ENCODE measurements at places on chromosomes 6 and 20. TPM values are rescaled to one million over a fixed set of nuclear protein-coding genes. Genes with fewer than 3 reads are reported as not detected.

Gene C2
- 0.15 TPM for total RNA-seq

Gene ARID1B
- 15.7 TPM for total RNA-seq

Gene NRN1
- total RNA-seq = 0.50 TPM

Gene PRL
- not detected for total RNA-seq

Gene RAB44
- total RNA-seq = 0.06 TPM

Gene PAX1
- total RNA-seq = not detected

Gene HRH3
- not detected for total RNA-seq

Gene LMBRD1
- total RNA-seq = 11.6 TPM

Gene ADGB
- not detected for total RNA-seq

Gene TPD52L1
- 43.8 TPM for total RNA-seq

Gene RSPH9
- total RNA-seq = 0.13 TPM

Gene C6orf141
- 20.9 TPM for total RNA-seq

Gene LY6G6D
- total RNA-seq = not detected

Gene C6orf163
- total RNA-seq = 0.36 TPM

Gene COL21A1
- 0.72 TPM for total RNA-seq

Gene DZANK1
- total RNA-seq = 2.8 TPM

Gene SDC4
- total RNA-seq = 136 TPM

Gene GJA10
- total RNA-seq = not detected

Gene MYBL2
- 92.0 TPM for total RNA-seq

Gene TMEM244
- total RNA-seq = not detected
